ENCODE measurements at places on chromosomes 7 and 10. TPM values are rescaled to one million over a fixed set of nuclear protein-coding genes. Genes with fewer than 3 reads are reported as not detected.

Gene TMEM184A
- total RNA-seq = 2.4 TPM

Gene CYP26C1
- not detected for total RNA-seq

Gene CTBP2
- total RNA-seq = 89.4 TPM

Gene C10orf62
- total RNA-seq = not detected

Gene SSC4D
- 1.0 TPM for total RNA-seq

Gene POU6F2
- 2.0 TPM for total RNA-seq

Gene SSBP1
- 89.1 TPM for total RNA-seq

- H3K4me3 ChIP-seq = no peak overlapping the region
- H3K36me3 ChIP-seq = no peaks in the 10 kb centered on the region
- no peak overlapping the region for H3K27ac ChIP-seq
- H3K4me1 ChIP-seq = no peaks in the 10 kb centered on the region
- DNase-seq = no peak
Measured at GRCh38 chr7:48594349-48594748, 330.0 kb upstream of the CDC14C start.

DNA sequence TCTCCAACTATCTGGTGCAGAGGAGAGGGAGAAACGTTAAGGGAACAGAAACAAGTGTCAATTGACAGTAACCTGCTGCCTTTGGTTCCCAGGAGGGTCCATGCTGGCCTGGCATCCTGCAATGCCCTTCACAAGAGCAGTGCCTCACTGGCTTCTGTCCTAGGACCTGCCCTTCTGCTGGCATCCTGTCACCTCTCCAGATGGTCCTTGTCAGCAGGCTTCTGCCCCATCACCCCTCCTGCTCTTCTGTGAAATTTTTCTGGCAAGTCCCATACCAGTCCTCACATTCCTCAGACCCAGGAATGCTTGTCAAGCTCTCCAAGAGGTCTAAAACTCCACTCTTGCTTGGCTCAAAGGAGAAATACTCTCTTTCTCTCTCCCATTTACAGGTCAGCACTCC lies 34.2 kb downstream of the C10orf67 start:
- no peaks in the 10 kb centered on the region for H3K27me3 ChIP-seq
- H3K27ac ChIP-seq = no peak overlapping the region

GRCh38 chr10:110493832-110494426 lies 3.8 kb upstream of the DUSP5 start:
- no peak overlapping the region for H3K4me3 ChIP-seq
- no peak for DNase-seq
- no peaks in the 10 kb centered on the region for H3K27me3 ChIP-seq

DNA sequence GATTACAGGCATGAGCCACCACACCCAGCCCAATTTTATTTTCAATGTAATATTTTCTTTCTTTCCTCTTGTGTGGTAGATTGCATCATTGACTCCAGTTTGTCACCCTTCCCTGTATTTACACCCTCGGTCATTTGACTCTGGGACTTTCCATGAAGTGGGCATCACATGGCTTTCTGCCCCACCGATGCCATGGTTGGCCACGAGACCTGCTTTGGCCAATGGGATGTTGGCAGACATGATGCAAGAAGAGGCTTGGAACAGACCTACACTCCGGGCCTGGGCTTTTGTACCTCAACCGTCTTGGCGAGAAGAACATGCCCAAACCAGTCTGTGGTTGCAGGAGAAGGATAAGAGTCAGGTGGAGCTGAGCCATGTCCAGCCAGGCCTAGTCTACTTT lies 38.8 kb upstream of the CACUL1 start:
- no peaks in the 10 kb centered on the region for H3K36me3 ChIP-seq
- H3K27me3 ChIP-seq = no peaks in the 10 kb centered on the region
- H3K4me1 ChIP-seq = no peaks in the 10 kb centered on the region
- no peak overlapping the region for H3K4me3 ChIP-seq

DNA sequence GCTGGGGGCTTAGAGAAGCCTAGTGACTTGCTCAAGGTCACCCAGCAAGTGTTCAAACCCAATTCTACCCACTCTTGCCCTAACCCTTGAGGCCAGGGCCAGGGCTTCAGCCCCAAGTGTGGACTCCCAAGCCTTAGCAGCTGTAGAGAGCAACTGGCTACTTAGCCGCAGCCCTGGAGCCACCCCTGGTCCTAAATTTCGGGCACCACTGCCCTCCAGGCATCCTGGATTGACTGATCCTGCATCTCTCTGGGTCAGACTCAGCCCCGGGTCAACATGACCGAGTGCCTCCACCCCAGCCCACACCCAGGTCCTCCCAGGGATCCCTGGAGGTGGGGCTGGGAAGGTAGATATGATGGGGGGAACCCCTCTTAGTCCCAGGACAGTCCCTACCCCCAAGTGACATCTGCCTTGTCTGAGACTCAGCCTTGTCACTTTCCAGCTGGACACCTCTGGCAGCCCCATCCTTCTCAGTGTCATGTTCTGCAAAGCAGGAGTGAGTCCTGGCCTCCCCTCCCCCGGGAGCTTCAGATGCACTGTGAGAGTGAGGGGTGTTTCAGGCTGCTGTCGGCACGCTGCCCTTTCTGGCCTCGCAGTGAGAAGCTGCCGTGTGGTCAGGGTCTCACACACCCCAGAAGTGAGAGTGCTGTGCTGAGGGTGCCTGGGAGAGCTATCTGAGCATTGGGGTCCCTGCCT lies 89.8 kb downstream of the ZMIZ1 start:
- no peaks in the 10 kb centered on the region for H3K36me3 ChIP-seq
- H3K4me1 ChIP-seq = peaks cover 59% of the 10 kb centered on the region
- peak overlapping the region; percentile 57 for H3K27ac ChIP-seq
- no peak overlapping the region for H3K4me3 ChIP-seq
- no peak for DNase-seq

DNA sequence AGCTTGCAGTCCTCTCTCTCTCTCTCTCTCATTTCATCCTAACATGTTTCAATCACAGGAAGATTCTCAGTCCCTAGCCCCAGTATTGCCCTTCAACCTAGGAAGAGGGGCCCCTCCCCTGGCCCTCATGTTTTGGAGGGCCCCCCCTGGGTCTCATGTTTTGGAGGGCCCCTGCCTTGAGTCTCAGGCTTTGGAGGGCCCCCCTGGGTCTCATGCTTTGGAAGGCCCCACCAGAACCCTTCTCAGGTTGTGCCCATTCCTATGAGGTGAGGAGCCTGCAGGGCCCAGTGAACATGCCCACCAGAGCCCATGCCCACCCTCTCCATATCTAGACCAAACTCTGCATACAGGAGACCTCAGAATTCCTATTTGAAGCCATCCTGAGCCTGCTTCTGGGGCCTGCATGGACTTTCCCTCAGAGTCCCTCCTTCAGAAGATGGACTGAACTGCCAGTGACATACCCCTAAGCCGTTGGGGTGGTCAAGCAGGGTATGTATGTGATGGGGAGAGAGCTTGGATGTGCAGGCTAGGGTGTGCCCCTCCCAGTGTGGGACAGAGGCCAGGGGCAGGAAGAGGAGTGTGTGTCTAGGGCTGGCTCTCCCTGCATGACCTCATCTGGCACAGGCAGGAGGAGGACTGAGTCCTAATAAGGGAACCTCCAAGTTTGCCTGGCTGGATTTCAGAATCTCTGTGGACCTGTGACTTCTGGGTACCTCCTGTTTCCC lies 8.1 kb upstream of the VDAC2 start:
- peaks cover 2% of the 10 kb centered on the region for H3K4me1 ChIP-seq
- H3K4me3 ChIP-seq = no peak overlapping the region
- no peak overlapping the region for H3K27ac ChIP-seq
- DNase-seq = no peak
- no peaks in the 10 kb centered on the region for H3K27me3 ChIP-seq

GRCh38 chr7:108181073-108181985 lies 51.2 kb upstream of the LAMB4 start:
- no peak for DNase-seq
- H3K36me3 ChIP-seq = no peaks in the 10 kb centered on the region
- no peaks in the 10 kb centered on the region for H3K4me1 ChIP-seq

DNA sequence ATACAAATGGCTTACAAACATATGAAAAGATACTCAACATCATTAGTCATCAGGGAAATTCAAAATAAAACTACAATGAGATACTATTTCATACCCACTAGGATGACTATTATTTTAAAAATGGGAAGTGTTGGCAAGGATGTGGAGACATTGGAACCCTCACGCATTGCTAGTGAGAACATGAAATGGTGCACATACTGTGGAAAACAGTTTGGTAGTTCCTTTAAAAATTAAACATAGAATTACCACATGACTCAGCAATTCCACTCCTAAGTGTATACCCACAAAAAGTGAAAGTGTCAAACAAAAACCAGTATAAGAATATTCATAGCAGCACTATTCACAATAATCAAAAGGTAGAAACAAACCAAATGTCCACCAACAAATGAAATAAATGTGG lies 48.5 kb upstream of the SHTN1 start:
- no peak overlapping the region for H3K27ac ChIP-seq
- no peaks in the 10 kb centered on the region for H3K27me3 ChIP-seq
- DNase-seq = no peak
- no peak overlapping the region for H3K4me3 ChIP-seq
- H3K36me3 ChIP-seq = no peaks in the 10 kb centered on the region

DNA sequence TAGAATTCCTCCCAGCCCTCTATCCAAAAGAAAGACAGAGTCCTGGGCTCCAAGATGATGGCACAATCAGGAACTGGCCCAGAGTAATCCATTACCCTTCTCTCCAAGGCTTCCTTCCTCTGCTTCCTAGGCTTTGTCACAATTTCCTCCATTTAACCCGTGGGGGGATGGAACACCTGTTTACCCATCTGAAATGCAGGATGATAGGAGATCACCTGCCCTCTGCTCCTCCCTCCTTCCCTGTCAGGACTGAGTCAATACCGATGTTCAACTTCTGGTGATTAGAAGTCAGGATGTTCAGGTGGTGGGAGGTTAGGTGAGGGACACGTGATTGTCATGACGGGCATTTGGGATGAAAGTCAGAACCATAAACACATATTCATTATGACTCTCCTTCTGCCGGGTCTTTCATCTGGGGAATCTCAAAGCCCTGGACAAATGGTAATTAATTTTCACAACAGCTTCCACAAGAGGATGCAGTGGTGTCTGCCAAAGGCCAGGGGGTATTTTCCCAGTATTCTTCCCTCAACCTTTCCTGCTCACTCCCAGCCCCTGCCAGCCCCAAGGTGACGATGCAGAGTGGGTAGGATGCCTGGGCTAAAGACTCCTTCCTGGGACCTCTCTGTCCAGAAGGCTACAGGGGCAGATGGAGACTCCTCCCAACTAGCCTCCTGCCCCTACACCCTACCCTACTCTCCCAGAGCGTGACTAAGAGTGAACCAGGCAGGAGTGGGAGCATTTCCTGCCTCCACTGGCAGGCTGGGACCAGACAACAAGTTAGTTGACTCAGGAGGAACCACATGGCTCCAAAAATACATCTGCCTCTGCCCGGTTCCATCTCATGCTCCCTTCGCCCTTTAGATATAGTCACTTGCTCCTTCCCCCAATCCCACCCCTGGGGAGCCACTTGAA lies 27.9 kb downstream of the DUSP5 start:
- no peaks in the 10 kb centered on the region for H3K27me3 ChIP-seq
- no peak overlapping the region for H3K4me3 ChIP-seq
- DNase-seq = no peak

GRCh38 chr7:112082306-112082705 lies 123.9 kb downstream of the DOCK4 start:
- H3K27ac ChIP-seq = no peak overlapping the region
- no peak for DNase-seq
- no peak overlapping the region for H3K4me3 ChIP-seq
- H3K4me1 ChIP-seq = peaks cover 7% of the 10 kb centered on the region
- no peaks in the 10 kb centered on the region for H3K36me3 ChIP-seq

DNA sequence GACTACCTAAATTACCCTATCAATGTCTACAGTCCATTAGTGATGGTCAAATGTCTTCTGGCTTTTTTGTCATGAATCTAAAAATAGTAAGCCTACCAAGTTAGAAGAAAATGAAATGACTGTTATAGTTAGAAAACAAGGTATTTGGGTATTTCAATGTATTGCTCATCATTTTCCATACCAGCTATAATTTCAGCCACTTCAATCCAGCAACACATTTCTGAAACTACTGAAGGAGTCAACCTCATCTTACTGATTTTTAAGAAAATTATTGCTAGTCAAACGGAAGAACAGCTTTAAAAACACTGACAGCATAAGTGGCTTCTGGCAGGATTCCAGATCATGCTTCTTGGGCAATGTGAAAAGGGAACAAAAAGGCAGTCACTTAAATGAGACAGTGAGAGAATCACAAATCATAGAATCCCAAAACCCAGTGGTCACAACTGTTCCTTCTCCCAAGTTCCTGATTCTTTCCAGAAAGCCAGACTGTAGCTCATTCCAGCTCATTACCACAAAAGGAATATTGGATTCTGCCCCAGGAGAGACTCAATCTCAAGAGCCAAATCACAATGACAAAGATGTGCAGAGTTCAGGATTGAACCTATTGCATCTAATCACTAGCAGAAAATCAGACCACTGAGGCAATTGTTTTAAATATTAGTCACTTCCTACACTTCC lies 61.2 kb upstream of the LRRN3 start:
- H3K4me1 ChIP-seq = no peaks in the 10 kb centered on the region
- no peak overlapping the region for H3K4me3 ChIP-seq
- H3K27me3 ChIP-seq = no peaks in the 10 kb centered on the region
- no peak for DNase-seq
- H3K36me3 ChIP-seq = no peaks in the 10 kb centered on the region

DNA sequence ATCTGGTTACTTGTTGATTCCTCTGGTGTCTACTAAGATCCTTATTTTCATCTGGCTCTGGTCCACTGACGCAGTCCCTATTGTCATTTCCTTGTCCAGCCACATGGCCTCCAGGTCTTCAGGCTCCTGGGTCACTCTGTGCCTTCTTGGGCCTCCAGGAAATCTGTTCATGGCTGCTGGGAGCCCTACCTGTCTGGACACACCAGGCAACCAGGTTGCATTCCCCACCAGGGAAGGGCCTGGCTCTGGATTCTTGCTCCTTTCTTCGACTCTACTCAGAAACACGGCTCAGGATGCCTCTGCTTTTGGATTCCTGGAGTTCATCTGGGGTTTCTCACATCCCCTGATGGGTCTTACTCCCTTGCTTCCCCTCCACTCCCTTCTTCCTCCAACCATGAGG lies 8.0 kb upstream of the PPIF start:
- H3K27me3 ChIP-seq = no peaks in the 10 kb centered on the region
- no peaks in the 10 kb centered on the region for H3K36me3 ChIP-seq
- no peak overlapping the region for H3K27ac ChIP-seq
- H3K4me3 ChIP-seq = no peak overlapping the region

DNA sequence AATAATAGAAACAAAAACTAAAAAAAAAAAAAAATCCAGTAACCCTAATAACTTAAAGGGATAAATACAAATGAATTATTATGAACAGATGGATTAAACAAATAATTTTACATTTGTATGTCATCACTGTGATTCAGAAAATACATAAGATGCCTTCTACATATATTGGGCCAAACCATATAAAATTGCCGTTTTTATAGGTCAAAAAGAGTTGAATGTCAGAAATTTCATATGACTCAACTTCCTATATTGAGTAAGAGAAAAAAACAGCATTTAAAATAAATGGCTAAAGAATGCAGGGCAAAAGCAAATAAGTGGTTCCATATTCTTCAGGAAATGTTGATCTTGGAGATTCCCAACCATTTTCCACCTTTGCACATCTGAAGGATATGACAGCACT lies 9.4 kb downstream of the SLC35B4 start:
- no peak for DNase-seq
- no peaks in the 10 kb centered on the region for H3K27me3 ChIP-seq
- H3K36me3 ChIP-seq = no peaks in the 10 kb centered on the region
- no peaks in the 10 kb centered on the region for H3K4me1 ChIP-seq
- no peak overlapping the region for H3K27ac ChIP-seq

All from ovary (tissue), 10 donors.